Stimulated activated CD4-positive, alpha-beta T cell treated with anti-CD3 and anti-CD28 coated beads, Interleukin-2, amount 100 ng/mL, for 24 hours (primary cell): ENCODE measurements at places on chromosomes 12 and 14.

DNA sequence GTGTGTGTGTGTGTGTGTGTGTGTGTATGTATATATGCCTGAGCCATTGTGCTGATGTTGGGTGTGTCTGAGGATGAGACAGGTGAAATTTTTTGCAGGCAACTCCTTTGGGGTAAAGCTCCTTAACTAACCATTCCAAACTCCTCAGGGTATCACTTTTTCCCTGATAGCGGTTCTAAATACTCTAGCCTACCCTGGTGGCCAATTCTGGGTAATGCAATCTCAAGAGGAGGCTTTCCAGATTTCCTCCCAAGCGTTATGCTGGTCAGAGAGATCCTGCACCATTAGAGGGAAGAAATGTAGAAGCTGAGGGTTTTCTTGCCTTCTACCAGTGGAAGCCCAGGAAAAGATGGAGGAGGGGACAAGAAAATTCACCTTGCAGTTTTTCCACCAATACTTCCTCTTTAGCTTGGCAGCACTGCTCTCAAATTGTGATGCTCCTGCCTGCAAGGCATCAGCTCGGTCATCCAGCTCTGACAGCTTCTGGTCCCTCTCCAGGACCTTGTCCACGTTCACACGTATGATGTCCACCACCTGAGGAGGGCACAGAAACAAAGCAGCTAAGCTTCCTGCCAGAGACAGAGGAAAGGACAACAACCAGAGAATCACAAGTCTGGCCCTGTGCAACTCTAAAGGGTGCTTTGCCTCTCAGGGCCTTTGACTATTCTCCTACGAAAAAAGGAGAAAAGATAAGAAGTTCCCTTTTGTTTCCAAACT lies 4.9 kb downstream of the VAMP1 start:
- no peak for DNase-seq

DNA sequence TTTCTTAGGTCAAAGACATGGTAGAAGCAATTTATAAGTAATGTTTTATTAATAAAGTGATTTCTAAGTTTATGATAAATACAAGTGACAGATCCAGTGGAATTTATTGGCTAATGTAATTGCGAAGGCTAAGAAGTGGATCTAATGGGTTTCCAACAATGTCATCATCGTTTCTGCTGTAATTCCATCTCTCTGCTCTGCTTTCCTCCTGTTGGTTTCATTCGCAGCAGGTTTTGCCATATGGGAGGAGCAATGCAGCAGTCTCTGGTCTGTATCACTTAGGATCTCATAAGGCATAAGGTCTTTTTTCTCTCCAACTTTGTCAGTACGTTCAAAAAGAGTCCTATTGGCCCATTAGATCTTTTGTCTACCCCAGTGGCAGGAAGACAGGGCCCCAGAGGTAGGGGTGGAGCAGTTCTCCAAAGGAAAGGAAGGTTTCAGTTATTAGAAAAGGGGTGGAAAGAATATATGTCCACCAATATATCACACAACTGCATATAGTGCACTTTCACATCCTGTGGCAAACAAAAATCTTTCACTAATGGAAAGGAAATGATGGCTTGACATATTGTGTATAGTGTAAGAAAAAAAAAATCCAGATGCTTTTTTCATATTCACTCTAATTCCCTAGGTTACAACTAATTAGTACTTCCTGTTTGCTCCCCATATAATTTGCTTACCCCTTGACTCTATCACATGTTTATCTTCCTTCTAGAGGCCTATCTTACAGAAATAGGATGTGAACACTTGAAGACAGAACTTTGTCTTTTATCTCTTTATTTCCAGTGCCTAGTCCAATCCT lies 451.3 kb downstream of the ZFP36L1 start:
- DNase-seq = no peak

DNA sequence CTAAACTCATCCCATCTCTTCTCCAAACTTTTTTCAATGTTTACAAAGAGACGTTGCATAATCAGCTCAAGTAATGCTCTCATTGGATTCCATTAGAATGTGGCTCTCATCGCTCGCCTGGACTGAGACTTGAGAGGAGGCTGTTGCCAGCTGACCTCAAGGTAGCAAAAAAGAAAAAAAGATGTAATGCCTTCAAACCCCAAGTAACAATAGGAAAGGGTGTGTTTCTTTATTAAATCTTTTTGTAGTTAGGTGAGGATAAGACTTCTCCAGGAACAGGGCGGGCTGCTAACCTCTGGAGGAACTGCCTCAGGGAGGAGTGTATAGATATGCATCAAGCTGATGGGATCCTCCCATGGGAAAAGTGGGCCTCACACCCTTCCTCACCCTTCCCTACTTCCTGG lies 956 bp upstream of the PTHLH start:
- no peak for DNase-seq

DNA sequence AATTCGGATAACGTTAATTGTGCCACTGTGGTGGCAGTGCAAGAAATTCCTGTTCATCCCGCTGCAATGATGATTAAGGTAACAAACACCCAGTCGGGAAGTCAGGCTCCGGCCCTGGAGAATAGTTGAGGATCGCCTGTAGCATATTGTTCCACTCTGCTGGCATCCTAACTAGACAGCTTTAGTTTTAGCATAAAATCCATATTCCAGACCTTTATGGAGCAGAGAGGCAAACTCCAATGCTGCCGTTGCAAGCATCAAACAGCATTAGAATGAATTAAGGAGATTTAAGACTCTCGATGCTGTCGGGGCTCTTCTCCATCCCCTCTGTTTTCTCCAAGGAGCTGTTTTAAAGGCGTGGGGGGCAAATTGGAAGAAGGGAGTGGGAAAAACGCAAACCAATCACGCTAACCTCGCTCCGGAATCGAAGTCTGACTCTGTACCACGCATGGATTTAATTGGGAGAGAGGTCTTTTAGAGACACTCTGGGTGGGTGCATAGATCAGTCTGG lies 660.4 kb downstream of the VRK1 start:
- DNase-seq = no peak

GRCh38 chr14:37816743-37817295 lies 221.4 kb downstream of the TTC6 start:
- no peak for DNase-seq

DNA sequence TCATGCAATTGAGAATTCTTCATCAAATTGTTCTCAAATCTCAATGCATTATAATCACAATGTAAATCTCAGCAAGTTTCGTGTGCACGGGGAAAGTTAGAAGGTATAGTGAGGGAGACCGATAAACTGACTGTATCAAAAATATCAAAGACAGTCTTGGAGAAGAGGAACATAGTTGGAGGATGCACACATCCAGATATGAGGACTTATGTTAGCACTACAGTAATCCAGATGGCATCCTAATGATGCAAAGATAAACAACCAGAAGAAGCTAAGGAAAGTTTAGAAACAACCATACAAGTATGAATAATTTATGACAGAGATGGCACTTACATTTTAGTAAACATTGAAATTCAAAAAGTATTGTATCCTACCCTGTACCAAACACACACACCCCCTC lies 760.1 kb downstream of the RPS29 start:
- DNase-seq = no peak

GRCh38 chr12:127494961-127495915 lies 771.7 kb upstream of the TMEM132C start:
- no peak for DNase-seq
